Stimulated activated CD4-positive, alpha-beta T cell treated with anti-CD3 and anti-CD28 coated beads, TNF-alpha, amount 100 ng/mL, for 24 hours (primary cell): ENCODE measurements at places on chromosomes 12 and 14.

GRCh38 chr12:66048218-66048834, 82.2 kb downstream of the LLPH start:
- no peak for DNase-seq

- no peak for DNase-seq
These were observed 52.4 kb downstream of the MON2 start for GRCh38 chr12:62519043-62519442.

- DNase-seq, result no peak
These were observed 5.7 kb downstream of the FNTB start for GRCh38 chr14:64992328-64992885.

DNA sequence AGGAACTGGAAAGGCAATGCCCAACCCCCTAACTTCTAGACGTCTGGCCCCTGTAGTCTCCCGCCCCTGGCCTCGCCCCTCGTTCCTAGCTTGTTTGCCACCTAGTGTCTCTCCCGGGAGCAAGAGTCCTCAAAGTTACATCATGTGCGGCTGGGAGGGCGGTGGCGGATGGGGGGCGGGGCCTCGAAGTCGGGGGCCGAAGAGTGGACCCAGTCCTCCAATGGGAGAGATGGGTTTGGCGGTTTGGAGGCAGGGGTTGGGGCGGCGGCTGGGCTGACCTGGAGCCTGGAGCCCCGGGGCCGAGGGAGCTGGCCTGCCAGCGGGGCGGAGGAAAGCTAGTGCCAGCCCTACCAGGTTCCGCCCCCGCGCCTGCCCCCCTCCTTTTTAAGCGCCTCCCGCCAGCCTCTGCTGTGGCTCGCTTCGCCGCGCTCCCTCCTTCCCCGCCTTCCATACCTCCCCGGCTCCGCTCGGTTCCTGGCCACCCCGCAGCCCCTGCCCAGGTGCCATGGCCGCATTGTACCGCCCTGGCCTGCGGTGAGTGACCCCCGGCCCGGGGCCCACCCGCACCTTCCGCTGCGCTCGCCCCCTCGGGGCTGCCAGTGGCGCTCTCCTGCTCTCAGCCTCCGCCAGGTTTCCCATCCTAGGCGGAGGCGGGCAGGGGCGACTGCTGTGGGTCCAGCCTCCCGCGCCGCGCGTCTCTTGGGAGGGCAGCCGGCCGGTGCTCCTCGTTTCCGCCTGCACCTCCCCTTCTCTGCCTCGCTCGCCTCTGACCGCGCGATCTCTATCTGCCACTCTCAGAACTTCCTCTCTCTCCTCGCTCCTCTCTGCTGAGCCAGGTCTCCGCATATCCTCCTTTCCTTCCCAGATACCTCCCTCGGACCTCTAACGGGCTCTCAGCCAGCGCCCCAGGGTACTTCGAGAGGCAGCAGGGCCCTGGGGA, at the start of gene PCK2:
PCK2 (plus strand) TSS at position 411 of the 940 bp plus-strand sequence; CDS start at position 506, 95 bp downstream.
- DNase-seq, result peak; percentile 68

- DNase-seq, result no peak
These were observed 36.1 kb downstream of the CRY1 start for GRCh38 chr12:107057071-107057834.

- no peak for DNase-seq
These were observed 3.3 kb downstream of the COL2A1 start for GRCh38 chr12:48000878-48001504.

GRCh38 chr12:12020762-12021161, 50.0 kb upstream of the BCL2L14 start:
- no peak for DNase-seq

GRCh38 chr14:89394972-89395371, 22.1 kb downstream of the FOXN3 start:
- DNase-seq, result no peak

DNA sequence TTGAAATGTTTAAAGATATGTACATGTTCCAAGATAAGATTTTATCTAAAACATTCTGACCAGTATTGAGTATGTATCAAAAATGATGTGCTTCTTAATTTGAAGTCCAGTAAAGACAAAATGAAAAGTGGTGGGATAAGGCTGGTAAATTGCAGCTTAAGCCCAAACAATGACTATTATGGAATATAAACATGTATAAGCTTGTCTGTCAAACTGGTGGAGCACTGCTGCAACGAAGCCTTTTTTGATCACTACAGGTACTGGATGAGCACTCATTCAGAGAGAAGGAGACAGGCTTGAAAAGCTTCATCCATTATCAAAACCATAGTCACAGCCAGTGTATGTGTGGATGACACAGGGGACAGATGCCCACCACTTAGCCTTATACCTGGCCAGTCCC, 138.4 kb downstream of the ATP23 start:
- DNase-seq, result no peak

- DNase-seq, result no peak
These were observed 973.3 kb downstream of the BCL11B start for GRCh38 chr14:98298481-98299244.

DNA sequence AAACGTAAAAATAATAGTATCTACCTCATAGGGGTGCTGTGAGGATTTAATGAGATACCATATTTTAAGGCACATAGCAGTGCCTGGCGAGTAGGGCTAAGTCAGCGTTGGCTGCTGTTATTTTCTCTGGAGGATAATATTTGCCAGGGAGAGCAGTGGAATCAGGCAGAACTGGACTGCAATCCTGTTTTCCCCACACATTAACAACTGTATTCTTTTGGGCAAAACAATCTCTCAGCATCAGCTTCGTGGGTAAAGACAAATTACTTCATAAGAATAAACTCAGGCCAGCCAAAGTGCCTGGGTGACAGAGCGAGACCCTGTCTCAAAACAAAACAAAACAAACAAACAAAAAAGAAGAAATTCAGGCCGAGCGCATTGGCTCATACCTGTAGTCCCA, 29.7 kb upstream of the ATP2A2 start:
- no peak for DNase-seq

- no peak for DNase-seq
These were observed 843 bp upstream of the NUAK1 start for GRCh38 chr12:106139422-106140171.
